ENCODE measurements at places on chromosomes 3 and 15.

DNA sequence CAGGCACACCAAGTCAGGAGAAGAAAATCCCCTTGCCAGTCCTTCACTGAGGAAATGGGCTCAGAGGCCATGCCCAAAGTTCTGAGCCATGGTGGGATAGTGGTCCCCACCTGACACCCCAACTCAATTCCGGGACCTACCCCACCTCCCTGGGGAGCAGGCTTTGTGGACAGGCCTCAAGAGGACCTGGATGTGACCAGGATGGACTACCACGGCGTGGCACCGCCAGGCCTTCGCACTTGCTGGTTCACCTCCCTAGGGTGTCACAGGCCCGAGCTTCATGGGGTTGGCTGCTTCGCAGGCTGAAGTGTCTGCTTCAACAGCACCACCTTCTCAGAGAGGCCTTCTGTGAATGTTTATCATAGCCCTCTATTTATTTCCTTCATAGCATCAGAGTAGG, 31.7 kb downstream of the POC1A start:
- DNase-seq = no peak

DNA sequence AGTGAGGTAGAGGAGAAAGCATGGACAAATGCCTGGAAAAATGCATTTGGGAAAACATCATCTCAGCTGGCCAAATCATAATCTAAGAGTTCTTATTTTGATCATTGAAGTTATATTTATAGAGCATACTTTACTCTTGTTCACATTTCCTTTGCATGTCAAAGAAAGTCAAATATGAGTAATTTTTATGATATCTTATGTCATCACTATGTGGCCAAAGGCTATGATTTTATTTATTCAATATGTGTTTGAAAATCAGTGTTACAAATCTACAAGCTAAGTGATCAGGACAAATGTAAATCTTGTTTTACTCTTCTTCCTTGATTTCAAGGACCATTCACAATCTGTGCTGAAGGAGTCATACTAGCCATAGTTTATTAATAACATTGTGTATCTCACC, 237.2 kb upstream of the DPH6 start:
- no peak for DNase-seq

GRCh38 chr3:138068579-138069174, 46.7 kb downstream of the DZIP1L start:
- DNase-seq = peak; percentile 61

GRCh38 chr3:57110798-57111197, 50.3 kb downstream of the SPATA12 start:
- no peak for DNase-seq

DNA sequence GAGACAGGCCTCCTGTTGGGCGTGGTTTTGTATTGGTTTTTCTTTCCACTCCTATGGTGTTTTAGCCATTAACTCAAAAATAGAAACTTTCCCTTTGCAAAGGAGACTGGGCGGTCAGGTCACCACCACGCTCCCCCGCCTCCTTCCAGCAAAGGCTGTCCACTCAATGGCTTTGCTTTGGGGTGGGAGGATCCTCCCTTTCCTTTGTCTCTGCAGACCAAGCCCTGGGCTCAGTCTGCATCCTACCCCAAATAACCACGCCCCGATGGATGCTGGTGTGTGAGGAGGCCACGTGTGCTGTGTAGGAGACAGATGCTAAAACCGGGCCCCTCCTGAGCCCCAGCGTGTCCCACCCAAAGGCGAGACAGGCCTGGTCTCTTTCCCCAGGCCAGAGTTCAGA, 68.5 kb downstream of the GRIP2 start:
- no peak for DNase-seq

DNA sequence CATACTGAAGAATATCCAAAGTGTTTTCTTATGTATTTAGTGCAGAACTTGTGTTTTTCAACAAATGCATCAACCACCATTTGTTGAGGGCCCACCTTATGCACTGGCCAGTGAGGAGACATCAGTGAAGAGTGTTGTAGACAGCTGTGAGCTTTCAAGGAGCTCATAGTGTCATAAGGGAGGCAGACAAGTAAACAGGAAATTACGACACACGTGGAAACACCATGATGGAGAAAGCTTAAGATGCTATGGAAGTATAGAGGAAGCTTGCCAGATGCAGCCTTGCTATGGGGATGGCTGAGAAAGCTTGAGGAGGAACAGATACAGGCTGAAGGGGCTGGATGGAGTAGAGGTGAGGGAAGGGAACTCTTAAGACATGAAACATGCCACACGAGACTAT, 50.8 kb upstream of the PSMD6 start:
- DNase-seq = no peak

GRCh38 chr3:20861454-20861853, 675.4 kb upstream of the SGO1 start:
- no peak for DNase-seq

DNA sequence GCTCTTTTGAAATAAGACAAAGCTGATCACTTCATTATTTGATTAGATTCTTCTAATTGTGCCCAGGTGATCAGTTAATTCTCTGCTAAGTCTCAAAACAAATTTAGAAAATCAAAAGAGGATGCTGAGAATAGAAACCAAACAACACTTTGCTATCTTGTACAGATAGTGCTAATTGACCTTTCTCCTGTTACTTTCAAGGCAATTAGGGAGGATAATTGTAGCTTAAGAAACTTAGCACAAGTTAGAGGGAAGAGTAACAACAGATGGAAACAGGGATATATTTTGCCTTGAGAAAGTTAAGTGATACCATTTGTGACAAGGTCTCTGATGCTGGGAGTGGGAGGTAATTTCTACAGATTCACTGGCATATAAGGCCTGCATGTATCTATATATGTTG, 344.8 kb upstream of the GRM7 start:
- DNase-seq = no peak

- DNase-seq = no peak
Observed at GRCh38 chr3:97705764-97706163, 58.8 kb upstream of the ARL6 start.

DNA sequence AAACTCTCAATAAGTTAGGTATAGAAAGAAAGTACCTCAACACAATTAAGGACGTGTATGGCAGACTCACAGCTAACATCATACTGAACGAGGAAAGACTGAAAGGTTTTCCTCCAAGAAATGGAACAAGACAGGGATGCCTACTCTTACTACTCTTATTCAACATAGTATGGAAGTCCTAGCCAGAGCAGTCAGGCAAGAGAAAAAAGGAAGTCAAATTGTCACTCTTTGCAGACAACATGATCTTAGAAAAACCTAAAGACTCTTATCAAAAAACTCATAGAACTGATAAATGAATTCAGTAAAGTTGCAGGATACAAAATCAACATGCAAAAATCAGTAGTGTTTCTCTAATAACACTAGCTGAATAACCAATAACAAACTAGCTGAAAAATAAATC, 96.0 kb downstream of the C3orf70 start:
- DNase-seq = no peak

- DNase-seq = no peak
Observed at GRCh38 chr3:155252535-155252934, 40.9 kb downstream of the STRIT1 start.

DNA sequence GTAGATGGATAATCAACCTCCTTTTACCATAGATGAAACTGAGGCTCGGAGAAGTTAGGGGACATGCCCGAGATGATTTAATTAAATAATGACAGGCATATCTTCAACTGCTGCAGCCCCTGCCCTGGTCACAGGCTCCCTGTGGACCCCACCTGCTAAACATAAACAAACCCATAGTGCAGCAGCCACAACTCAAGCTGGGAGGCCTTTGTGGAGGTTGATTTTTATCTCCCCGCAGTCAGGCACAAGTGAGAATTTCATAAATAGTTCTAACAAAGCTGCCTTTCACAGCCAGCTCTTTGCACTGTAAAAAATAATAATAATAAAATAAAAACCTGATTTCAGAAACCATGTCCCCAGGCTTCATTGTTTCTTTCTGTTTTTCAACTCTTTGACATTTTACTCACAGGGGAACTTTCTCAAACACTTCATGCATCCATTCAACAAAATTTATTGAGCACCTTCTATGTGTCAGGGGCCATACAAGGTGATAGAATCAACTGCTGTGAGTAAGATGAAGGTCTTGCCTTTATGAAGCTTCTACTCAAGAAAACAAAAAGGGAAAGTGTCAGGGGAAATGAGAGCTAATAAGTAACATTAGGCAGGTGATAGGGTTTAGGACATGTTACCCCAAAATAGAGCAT, 393.6 kb upstream of the PROK2 start:
- DNase-seq = no peak

GRCh38 chr3:117286488-117286887, 576.9 kb downstream of the TUSC7 start:
- no peak for DNase-seq

All from small intestine (tissue), 16 donors.